ENCODE measurements at places on chromosomes 2 and 18.

DNA sequence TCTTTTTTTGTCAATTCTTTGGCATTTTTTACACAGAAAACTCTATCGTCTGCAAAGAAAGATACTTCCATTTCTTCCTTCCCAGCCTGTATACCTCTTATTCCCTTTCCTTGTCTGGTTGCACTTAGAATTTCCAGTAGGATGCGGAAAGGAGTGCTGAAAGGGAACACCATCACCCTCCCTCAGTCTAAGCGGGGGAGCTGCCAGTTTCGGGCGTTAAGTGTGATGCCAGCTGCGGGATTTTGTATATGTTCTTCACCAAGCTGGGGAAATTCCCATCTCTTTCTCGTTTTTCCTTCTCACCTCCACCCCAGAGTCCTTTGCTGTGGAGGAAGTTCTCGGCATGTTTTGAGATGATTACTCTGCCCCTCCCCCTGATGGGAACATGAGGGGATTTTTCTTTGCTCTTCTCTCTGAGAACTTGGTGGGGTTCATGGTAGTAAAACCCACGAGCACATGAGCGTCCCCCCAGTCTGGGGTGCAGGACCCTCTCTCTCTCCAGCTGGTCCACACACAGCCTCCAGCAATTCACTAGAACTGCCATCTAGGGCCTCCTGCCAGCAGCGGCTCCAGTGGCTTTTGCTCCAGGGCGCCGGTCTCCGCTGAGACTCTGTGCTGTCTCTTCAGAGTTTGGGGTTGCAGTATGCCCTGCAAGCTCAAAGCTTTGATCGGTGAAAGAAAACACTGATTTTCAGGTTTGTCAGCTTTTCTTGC is 15.5 kb downstream of the AQP12A start:
- no peak for DNase-seq

DNA sequence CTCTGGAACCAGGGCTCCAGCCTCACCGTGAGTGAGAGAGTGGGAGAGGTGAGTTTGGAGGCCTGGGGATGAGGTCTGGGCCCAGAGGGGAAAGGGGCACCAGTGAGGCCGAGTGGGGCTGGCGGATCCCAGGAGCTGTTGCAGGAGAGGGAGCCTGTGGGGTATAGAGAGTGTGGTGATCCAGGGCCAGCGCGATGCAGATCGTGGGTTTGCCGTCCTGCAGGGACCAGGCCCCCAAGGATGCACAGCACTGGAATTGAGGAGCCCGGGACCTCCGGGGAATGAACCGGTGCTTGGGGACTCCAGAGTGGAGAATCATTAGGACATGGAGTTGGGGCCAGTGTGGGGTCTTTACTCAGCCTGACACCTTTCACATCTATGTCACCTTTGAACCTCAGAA is 25.7 kb upstream of the RAB6D start:
- DNase-seq, result no peak

- no peak for DNase-seq
These were observed at the start of gene C1GALT1C1L for GRCh38 chr2:43676322-43677050. TSS of gene C1GALT1C1L (minus strand) at chr2:43676429. CDS start at chr2:43676322, 107 bp downstream.

- no peak for DNase-seq
These were observed 336.5 kb upstream of the TFPI start for GRCh38 chr2:187890690-187891089.

- DNase-seq, result no peak
These were observed 248.6 kb downstream of the SP3 start for GRCh38 chr2:173716458-173717052.

- DNase-seq, result no peak
These were observed 58.5 kb downstream of the CABLES1 start for GRCh38 chr18:23193742-23194141.

GRCh38 chr2:150859877-150860276 is 372.4 kb upstream of the RND3 start:
- no peak for DNase-seq

DNA sequence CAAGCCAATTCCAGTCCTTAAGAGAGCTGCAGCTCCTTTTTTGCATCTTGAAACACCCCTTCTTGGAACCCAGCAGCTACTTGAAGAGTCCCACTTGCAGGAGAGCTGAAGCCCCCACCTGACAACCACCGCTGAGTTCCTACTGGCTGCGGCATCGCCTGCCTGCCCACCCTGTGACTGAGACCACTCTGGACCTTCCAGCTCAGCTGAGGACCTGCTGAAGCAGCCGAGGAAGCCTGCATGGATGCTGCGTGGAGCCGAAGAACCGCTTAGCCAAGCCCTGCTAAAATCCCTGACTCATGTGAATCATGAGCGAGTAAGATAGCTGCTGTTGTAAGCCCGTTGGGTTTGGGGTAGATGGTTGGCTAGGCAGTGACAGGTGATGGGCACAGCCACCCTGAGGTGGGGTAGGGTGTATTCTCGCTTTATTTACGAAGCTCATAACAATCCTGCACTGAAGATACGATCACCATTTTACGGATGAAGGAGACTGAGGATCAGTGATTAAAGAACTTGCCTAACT is 78.4 kb downstream of the INHBB start:
- no peak for DNase-seq

DNA sequence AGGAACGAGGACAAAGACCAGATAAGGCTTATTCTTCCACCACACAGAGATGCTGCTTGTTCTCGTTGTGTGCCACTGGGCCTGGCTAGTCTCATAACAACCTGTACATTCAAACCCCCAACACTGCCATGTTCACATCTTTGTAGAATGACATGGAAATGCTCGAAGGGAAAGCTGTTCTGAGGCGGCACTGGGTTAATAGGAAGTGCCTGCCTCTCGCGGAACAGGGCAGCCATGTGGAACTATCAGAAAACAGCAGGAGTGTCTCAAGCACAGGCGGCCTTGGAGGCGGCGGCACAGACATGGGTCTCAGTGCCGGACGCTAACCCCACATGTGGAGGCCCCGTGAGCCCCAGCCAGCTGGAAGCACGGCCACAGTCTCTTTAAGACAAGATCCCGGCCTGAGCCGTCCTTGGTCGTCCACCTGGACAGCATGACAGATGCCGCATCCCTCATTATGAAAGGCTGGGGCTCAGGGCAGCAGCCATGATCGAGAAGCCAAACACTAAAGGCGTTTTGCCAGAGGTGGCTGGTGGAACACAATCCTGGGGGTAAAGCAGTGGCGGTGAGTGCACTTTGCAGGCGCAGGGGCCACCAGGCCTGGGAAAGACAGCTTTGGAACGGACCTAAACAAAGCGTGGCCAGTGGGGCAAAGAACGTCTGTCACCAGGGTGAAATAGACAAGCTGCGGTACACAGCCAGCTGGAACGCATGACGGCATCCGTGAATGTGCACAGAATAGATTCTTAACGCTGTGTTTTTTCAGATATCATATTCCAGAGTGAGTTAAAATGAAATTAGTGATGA is 161.0 kb downstream of the HDAC4 start:
- DNase-seq, result no peak

DNA sequence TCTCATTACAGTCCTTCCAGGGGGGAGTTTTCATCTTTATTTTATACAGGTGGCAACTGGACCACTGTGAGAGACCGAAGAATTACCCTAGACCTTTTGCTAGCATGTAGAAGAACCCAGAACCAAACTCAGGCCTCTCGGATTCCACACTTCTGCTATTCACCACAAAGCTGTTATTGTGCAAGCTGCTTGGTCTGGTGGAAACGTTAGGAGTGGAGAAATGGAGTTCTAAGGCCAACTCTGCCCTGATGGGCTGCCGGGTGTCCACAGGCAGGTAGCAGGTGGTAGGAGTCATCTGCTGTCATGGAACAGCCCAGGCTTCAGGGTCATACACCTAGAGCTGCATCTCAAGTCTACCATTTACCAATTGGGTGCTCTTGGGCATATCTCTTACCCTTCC is 218.8 kb downstream of the BCL11A start:
- DNase-seq, result no peak

DNA sequence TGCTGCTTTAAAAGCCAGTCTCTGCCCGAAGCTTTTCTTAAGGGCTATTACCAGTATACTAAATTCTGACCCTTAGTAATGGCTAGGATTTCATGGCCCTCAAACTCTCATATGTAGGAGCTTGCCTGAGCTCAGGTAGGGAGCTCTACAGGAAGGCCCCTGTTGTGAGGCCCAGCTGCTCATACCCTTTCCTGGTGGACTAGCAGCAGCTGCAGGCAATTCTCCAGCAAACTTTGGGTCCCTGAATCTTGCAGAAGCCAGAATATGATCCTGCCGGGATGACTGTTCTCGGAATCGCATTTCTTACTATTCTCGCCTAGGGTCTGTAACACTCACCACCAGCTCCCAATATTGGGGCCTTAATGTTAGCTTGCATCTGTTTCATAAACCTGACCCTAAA is 106.4 kb upstream of the SERTAD2 start:
- no peak for DNase-seq

GRCh38 chr18:45783097-45784075 is 42.1 kb upstream of the SIGLEC15 start:
- DNase-seq, result no peak

DNA sequence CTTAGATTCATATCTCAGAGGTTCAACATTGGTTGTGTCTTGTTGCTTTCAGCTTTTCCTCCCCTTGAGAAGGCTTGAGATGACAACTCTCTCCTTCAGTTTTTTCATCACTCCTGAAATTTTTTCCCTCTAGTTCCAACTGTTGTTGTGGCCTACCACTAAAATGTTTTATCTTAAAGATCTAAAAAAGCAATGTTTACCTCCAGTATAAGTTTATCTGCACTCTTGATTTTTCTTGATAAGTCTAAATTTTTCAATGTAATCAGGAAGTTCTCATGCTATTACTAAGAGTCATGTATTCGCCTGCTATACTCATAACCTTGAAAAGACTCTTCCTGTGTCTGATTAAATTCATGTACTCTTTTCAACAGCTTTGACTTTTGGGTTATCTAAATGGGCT is 366.3 kb upstream of the TFPI start:
- DNase-seq, result no peak

GRCh38 chr2:218897394-218898108 is 16.9 kb downstream of the WNT10A start:
- DNase-seq, result no peak

- no peak for DNase-seq
These were observed 79.6 kb downstream of the TGIF1 start for GRCh38 chr18:3529601-3530000.

- no peak for DNase-seq
These were observed 162.3 kb downstream of the MREG start for GRCh38 chr2:215851082-215851481.

DNA sequence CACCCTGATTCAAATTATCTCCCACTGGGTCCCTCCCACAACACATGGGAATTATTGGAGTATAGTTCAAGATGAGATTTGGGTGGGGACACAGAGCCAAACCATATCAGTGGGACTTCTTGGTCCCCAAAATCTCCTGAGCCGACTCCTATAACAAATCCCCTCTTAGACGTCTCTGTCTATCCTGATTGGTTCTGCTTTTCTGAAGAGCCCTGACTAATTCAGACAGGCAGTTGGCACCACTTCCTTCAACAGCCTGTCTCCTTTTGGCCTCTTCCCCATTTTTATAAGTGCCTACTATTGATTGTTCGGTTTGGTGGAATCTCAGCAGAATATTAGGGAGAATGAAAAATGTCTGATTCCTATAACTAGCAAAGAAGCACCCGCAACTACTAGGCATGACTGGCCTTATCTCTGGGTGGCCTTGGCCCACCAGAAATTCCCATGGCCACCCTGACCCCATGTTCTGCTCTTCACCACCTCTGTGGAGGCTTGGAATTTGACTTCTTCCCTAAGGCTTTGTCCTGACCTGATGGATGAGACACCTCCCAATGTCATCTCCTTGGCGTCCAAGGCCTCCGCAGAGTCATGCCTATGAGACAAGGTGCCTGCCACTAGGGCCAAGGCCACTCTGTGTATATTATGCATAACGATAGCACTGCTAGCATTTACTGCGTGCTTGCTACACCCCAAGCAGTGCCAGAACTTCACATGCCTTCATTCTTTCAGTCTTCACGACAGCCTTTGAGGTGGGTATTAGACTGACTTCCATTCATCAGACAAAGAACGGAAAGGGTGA is 218.9 kb upstream of the COPS8 start:
- no peak for DNase-seq

DNA sequence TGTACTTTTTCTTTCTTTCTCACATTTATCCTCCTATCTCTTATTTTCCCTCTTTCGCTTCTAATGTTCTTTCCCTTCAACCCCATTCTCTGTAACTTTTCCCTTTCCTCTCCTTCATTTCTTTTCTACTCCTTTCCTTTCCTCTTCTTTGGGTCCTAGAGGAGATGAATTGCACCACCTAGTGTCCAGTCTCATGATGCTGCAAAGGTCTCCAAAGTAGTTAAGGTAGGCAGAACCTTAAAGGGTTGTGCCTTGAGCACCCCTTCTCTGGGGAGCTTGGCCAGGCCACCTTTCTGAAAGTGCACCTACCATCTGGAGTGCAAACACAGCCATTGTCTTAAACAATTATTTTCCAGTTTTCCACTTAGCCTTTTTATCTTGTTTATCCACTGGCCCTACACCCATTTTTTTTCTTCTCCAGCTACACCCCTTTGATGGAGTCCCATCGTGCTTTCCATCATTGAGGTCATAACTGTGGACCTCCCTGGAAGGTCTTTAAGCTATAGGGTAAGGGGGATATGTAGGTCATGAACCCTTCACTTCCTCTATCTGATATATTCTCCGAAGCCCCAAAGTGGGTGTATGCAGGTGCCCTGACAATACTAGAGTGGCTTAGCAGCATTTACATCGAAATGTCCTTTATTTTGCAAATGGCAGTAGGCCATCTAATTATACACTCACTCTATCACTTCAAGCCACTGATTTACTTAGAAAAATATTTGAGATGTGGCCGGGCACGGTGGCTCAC is 155.9 kb downstream of the ESCO1 start:
- no peak for DNase-seq

- no peak for DNase-seq
These were observed 778.3 kb downstream of the TRIB2 start for GRCh38 chr2:13495051-13495450.

DNA sequence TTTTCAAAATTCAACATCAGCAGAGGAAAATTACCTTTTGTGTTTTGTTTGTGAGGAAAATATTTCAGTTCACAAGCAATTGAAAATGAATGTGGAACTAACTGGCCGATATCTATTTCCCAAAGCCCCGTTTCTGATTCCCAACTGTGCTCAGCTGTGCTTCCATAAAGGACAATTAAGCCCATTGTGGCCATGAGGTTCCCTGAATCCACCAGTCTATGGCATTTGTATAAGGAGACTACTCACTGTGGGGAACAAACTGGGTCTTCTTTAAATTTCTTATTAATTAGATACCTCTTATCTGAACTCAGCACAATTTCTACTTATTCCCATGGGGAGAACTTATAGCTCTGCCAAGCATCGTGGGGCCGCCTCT is 31.4 kb upstream of the AGAP1 start:
- no peak for DNase-seq

DNA sequence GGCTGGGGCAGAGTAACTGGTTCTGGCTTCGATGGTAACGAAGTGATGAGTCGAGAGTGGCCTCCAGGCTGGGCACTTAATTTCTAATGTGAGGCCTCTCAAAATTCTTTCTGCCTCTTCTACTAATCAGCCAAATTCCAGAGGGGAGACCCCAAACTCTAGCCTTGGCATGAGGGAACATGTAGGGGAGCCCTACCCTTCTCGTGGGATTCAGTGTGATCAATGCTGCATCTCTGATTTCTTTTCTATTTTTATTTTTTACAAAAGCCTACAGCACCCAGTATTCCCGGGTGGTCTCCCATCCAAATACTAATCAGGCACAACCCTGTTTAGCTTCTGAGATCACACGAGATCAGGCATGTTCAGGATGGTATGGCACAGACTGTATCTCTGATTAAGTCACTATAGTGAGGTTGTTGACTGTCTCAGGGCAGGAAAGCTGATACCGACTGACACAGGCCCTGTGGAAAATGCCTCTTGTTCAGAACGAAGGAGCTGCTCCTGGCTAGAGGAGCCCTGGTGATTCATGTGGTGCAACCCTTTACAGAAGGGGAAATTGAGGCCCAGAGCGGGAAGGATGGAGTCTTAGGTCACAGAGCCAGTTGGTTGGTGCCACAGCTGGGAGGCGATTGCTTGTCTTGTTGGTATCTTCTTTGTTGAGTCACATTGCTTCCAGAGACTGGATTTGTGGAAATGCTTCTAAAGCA is 126.3 kb upstream of the HS6ST1 start:
- no peak for DNase-seq
